Stimulated activated naive CD4-positive, alpha-beta T cell treated with Interleukin-2 at 50 U/mL for 16 hours (primary cell): ENCODE measurements at places on chromosomes 11 and 22.

- no peak for DNase-seq
Observed at GRCh38 chr22:32531228-32531627, 56.6 kb downstream of the FBXO7 start.

- DNase-seq, result no peak
Observed at GRCh38 chr11:2302896-2303626, 1.2 kb downstream of the TSPAN32 start.

DNA sequence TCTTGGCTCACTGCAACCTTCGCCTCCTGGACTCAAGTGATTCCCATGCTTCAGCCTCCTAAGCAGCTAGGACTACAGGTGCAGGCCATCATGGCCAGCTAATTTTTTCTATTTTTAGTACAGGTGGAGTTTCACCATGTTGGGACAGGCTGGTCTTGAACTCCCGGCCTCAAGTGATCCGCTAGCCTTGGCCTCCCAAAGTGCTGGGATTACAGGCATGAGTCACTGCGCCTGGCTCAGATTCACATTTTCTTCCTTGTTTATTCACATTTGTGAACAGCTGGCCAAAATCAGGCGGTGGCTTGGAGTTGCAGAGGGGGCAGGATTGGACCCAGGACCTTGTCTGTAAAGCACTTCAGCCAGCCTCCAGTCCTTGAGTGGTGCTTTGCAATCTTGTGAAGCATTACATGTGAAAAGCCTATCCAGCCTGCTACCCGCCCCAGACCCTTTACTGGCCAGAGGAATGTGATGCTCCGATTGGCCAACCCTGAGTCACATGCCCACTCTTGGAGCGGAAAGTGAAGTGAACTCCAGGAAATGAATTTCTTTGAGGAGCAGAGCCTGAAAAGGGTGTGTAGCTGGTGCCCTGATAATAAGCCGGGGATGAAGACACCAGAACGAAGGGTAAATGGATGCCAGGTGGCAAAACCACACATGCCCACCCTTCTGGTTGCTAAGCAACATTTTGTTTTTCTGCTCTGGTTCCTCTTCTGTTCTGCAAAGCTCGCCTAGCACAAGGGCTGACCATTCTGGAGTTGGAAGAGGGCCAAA is 62.6 kb upstream of the PTPRJ start:
- DNase-seq, result no peak

GRCh38 chr11:72975778-72976521 is 161.7 kb downstream of the ATG16L2 start:
- no peak for DNase-seq

DNA sequence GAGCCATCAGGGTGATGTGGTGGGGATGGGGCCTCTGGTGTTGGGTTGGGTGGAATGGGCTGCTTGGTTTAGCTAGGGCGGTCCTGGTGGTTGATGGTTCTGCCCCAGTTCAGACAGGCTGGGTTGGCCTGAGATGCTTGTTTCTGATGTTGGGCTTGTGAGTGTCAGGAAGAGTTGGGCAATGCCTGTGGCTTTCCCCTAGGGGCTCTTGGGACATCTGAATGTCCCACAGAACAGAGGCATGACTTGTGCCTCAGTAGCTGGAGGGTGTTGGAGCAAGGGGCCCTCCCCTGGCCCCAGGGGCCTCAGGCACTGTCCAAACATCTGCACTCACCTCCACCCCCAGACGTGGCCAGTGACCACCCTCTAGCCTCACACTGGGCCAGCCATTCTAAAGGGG is 14.0 kb upstream of the CTSD start:
- DNase-seq, result no peak

DNA sequence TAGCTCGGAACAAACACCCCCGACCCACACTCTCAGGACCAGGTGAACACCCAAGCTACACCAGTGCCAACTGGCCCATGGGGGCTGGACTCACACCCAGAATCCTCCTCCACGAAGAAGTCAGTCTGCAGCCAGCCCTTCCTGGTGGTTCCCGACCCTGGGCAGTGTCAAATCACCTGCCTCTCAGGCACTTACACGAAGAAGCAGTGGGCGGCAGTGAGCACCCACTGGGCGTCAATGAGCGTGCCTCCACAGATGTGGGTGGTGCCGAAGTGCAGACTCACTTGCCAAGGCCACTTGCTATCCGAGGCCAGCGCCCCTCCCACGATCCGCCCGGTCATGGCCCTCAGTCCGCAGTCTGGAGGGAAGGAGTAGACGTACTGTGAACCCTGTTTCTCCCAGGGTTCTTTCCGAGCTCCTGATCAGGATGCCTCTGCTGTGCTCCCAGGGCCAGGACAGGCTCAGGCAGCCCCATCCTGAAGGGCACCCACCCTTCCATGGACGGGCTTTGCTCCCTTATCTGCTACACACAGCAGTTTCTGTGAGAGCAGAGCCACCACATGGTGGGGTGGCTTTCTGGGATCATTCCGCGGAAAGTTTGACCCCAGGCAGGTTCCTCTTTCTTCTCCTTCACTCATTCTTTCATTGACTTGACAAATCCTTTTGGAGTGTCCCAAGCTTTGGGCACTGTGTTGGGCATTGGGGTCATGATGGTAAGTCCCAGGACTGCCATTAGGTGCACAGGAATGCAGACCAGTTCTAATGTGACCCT is 19.4 kb downstream of the TMPRSS13 start:
- no peak for DNase-seq

DNA sequence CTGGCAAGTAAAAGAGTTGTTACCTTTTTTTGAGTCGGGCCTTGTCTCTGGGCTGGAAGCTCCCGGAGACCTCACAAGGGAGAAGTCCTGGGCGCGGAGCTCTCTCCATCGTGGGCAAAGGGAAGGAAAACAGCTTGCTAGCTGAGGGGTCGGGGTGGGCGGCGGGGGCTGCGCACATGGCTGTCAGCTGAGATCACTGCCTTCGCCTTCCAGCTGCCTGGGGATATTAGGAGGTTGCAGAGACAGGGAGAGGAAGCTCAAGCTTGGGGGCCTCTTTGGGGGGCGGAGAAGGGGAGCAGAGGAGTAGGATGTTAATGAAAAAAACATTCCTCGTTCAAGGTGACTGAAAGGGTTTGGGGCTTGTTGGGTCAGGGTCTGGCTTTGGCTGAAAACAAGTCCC is 49.2 kb upstream of the ALX4 start:
- DNase-seq, result no peak

DNA sequence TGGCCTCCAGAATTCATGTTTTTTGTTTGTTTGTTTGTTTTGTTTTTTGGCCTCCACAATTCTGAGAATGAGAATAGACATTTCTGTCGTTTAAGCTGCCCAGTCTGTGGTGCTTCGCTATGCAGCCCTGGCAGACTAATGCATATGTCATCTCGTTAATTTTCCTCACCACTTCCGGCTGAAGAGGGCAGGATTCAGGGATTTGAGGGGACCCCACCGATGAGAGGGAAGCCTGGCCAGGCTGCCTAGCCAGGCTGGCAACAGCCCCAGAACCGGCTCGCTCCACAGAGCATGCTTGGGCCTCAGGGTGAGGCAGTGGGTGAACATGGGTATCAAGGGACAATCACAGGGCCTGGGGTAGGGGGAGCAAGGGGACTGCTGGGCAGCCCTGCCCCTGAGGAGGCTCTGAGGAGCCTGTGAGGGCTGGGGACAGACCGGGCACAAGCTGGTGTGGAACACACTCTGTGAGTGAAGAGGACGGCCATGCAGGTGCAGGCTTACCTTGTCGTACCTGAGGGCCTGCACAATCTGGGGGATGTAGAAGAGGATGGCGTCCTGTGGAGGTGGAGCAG is 47.8 kb upstream of the SERPIND1 start:
- DNase-seq, result no peak

DNA sequence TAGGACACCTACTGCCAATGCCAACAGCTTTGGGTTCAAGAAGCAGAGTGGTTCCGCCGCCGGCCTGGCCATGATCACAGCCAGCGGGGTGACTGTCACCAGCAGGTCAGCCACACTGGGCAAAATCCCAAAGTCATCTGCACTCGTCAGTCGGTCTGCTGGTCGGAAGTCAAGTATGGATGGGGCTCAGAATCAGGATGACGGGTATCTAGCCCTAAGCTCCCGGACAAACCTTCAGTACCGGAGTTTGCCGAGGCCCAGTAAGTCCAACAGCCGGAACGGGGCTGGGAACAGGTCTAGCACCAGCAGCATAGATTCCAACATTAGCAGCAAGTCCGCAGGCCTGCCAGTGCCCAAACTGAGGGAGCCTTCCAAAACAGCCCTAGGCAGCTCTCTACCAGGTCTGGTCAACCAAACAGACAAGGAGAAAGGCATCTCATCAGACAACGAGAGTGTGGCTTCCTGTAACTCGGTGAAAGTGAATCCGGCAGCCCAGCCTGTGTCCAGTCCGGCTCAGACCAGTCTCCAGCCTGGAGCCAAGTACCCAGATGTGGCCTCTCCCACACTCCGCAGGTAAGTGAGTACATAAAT is 115.1 kb downstream of the DBX1 start:
- no peak for DNase-seq

GRCh38 chr11:134942681-134943080 is 530.6 kb upstream of the B3GAT1 start:
- DNase-seq, result no peak

- no peak for DNase-seq
Observed at GRCh38 chr11:113574171-113574570, 99.0 kb upstream of the DRD2 start.

GRCh38 chr11:110897035-110897434 is 184.8 kb upstream of the ARHGAP20 start:
- DNase-seq, result no peak

- DNase-seq, result no peak
Observed at GRCh38 chr11:123434262-123434661, 4.2 kb downstream of the GRAMD1B start.
